ENCODE measurements at places on chromosomes 2 and 18.

GRCh38 chr2:101560780-101561315, 85.9 kb upstream of the RFX8 start:
- no peak for DNase-seq

DNA sequence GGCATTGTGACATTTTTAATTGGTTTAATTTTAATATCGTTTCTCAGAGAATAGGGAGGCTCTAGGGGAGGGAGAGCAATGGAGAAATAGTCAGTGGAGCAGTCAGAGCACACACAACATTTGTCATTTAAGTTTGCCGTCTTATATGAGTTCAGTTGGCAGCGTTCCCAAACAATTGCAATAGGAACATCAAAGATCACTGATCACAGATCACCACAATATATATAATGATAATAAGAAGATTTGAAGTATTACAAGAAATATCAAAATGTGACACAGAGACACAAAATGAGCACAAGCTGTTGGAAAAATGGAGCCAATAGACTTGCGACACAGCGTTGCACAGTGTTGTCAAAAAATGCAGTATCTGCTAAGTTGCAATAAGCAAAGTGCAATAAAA, 303.7 kb downstream of the CDH19 start:
- no peak for DNase-seq

- no peak for DNase-seq
Measured at GRCh38 chr2:1541040-1541439, 127.8 kb downstream of the TPO start.

- no peak for DNase-seq
Measured at GRCh38 chr18:668260-668659, 10.8 kb downstream of the TYMS start.

DNA sequence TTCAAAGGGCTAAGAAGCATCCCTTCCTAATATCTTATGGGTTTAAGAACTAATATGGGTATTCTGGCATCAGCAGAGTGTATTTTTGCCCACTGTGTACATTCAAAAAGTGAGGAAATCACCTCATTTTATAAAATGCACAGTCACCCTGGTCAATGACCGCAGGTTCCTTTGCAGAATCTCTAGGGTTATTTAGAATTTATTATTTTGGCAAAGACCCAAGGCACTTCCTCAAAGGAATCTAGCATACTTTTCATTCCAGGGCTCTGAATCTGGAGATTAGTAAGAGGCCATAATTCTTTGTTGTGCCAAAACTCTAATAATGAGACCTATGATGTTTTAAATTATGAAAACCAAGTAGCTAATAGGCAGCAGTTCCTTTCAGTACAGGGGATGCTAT, 27.2 kb upstream of the CDH2 start:
- peak; percentile 94 for DNase-seq

- no peak for DNase-seq
Measured at GRCh38 chr2:241750076-241750840, 15.8 kb downstream of the D2HGDH start.

DNA sequence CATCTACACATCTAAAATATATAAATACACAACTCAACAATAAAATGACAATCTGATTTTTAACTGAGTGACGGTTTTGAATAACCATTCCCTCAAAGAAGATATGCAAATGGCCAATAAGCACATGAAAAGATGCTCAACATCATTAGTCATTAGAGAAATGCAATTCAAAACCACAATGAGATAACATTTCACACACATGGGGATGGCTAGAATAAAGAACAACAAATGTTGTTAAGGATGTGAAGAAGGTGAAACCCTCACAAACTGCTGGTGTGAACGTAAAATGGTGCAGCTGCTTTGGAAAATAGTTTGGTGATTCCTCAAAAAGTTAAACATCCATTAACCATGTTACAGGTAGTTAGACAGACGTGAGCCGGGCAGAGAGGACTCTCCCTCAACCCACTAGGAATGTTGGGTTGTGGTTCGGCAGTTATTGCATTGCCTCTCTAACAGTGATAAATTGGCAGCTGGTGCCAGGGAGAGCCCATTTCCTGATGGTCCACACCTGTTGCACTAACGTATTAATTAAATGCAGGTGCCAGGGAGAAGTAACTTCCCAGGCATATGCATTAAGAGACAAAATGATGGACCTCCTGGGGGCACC, 22.3 kb upstream of the DUSP2 start:
- peak; percentile 30 for DNase-seq

DNA sequence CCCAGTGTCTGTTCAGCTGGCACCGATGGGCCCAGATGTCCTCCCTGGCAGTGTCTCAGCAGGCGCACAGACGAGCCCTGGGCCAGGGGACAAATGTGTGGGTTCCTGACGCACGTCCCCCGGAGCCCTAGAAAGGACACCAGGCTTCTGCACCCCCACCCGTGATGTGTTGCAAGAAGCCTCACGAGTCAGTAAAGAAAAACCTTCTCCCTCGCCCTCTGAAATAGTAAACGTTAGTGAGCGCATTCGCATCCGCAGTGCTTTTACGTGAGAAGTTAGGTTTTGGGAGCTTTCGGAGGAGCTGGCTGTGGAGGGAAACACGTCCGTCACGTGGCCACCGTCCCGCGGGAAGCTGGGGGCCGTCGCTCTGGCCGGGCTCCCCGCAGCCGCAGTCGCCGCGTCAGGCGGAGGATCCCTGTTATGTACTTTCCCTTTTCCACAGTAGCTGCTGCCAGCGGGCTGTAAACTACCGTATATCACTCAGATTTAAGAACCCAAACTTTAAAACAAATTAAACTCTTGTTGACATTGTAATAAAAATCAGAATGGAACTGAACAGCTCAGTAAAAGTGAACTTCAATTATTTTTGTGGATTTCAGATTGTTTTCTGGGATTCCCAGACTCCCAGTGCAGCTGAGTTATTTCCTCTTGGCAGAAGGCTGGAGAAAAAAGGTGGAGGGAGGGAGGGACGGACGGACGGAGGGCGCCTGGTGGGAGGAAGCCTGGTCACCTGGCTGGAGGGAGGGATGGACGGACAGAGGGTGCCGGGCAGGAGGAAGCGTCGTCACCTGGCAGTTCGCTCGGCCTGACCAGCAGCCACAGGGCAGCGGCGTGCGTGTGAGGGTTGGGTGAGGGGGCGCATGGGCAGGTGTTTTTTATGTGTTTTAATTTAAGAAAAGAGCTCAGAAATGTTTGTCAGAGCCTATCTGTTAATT, 112.1 kb downstream of the NFATC1 start:
- DNase-seq: peak; percentile 48

- DNase-seq: no peak
Measured at GRCh38 chr2:156021146-156022040, 311.1 kb downstream of the NR4A2 start.

DNA sequence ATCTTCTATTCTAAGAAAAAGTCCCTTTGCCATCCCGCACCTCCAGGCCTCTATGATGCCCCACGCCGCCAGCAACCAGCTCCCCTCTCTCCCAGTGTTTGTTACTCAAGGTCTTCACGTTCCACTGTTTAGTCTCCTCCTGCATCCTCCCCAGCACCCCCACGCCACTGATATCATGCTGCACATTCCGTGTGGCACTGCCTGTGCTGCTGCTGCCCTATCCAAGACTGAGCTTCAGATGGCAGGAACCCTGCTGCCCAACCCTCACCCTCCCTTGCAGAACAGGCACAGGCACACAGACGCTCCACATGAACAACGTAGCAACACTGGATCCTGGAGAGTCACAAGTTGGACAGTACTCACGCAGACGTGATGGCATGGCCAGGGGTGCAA, 35.3 kb downstream of the MYO5B start:
- DNase-seq: no peak

DNA sequence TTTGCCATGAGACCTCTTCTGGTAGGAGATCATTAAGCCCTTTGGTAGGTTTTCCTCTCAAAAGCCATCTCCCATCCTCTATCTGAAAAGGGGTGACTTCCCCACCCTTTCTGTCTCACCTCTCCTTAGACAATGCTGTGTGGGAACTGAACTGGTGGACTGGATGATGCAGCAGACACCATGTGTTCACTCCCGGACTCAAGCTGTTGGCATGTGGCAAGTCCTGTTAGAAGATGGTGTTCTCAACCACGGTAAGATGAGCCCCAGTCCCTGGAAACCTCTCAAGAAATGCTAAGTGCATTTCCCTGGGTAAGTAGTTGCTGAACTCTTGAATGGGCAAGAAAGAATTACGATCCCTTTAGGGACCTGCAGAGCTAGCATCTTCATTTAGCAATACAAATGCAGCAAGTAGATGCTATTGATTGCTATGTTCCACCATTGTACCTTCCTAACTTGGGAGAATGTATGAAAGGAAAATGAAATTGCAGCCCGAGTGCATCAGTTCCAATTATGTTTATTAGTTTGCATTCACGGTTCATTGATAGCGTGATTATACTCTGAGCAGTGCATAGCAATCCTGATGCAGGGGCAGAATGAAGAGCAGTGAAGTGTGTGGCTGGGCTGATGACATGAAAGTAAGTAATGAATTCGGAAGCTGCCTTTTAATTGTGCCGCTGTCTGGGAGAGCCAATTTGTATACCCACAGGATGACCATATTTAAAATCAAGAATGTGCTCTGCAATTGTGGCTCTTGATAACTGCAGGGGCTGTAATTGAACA, 110.0 kb upstream of the MAP3K20 start:
- no peak for DNase-seq

DNA sequence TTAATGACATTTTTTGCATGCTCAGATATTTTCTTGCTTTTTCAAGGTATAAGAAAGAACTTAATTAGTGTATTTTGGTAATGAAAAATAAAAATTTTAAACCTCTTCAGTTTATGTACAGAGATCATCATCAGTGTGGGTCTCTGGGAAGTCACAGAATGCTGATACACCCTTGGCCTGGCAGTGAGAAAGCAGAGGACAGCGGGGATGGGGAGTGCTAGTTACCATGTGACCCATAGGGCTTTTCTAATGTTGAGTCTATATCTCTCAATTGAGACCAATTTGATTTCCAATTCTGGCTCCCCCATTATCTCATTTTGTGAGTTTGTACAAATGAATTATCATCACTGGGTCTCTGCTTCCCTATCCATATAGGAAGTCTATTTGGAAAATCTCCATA, 305.7 kb downstream of the CYRIA start:
- no peak for DNase-seq

DNA sequence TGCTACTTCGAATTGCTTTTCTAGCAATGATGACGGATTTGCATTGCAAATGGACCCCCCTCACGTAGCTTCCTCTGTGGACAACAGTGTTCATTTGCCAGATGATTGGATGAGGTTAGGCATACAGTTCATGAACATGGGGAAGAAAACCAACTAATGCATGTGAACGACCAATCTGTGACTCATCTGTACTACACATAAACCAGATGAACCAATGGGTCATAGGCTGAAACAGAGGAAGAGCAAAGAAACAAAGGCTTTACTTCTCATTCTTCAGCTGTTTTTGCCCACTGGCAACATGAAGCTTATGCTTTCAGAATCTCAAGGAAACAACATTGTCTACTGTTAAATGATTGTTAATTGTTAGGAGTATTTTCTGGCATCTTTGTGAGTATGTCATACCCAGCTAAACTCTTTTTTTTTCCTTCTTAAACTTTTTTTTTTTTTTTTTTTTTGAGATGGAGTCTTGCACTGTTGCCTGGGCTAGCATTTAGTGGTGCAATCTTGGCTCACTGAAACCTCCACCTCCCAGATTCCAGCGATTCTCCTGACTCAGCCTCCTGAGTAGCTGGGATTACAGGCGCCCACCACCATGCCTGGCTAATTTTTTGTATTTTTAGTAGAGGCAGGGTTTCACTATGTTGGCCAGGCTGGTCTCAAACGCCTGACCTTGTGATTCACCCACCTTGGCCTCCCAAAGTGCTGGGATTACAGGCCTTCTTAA, 35.5 kb downstream of the EFEMP1 start:
- peak; percentile 86 for DNase-seq

- no peak for DNase-seq
Measured at GRCh38 chr2:203394519-203395227, 66.5 kb downstream of the ABI2 start.

DNA sequence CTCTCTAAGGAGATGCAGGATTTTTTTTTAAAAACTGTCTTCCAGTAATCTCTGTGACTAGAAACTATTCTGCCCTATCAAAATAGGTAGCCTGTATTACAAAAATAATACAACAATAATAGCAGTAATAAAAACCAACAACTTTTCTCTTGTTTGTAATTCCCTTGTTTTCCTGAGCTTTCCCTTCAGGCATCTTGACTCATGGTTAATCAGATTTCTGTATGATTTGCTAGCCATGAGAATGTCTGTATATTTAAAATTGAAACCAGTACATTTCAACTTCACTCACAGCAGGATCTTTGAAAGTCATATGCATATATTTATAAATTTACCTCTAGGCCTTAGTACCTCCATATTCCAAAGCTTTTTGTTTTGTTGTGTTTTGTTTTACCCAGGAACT, 38.2 kb downstream of the SLC4A10 start:
- no peak for DNase-seq

- peak; percentile 67 for DNase-seq
Measured at GRCh38 chr2:27932396-27932795, 41.9 kb downstream of the BABAM2 start.

GRCh38 chr2:117936871-117937428, 76.9 kb downstream of the CCDC93 start:
- no peak for DNase-seq

GRCh38 chr18:72128649-72129048, 415.5 kb downstream of the CBLN2 start:
- DNase-seq: peak; percentile 19

DNA sequence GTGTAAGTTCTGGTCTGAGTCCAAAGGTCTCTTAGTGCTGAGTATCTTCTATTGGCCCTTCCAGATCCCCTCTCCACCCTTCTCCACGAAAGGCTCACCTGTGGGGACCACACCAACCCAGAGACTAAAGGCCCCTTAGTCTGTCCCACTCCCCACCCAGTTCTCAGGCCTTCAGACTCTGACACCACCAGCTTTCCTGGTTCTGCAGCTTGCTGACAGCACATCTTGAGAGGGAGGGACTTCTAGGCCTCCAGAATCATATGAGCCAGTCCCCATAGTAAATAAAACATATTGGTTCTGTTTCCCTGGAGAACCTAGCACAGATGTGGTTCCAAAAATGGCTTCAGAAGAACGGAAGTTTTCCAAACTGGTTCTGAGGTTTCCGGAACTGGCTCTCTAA, 38.5 kb upstream of the KLF11 start:
- DNase-seq: no peak

DNA sequence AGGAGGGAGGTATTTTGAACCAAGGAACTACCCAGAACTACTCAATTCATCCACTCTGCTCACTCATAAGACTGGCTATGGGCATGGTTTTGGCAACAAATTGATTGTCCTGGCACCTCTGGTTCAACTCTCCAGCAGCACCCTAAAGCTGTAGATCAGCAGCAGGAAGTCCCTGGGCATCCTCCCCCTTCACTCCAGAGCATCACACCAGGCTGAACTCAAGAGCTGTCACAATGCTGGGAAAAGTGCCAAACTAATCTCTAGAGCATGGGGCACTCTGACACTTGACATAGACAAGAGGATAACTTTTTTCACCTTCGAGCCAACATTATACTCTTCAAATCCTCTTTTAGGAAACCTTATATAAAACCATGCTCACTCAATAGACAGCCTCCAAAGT, 154.1 kb upstream of the RBBP8 start:
- peak; percentile 2 for DNase-seq

DNA sequence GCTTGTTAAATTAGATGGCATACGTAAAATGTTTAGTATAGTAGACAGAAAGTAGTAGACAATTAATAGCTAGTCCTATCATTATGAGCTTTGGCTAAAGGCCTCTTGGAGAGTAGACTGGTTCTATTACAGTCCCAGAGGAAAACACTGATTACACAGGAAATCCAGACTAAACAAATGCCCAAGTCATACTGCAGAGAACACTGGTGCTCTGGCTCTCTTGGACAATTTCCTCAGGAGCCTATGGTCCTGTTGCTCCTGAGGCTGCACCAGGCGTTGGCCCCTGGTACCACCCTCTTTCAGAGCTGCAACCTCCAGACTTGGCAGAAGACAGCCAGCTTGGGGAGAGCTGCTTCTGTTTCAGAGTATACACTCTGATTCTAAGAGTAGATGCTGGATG, 41.8 kb downstream of the STAT1 start:
- DNase-seq: no peak

Measured in fibroblast of skin of right biceps (primary cell).